ENCODE measurements at places on chromosomes 16 and 17. TPM values are rescaled to one million over a fixed set of nuclear protein-coding genes. Genes with fewer than 3 reads are reported as not detected.

The SBK1 gene
- total RNA-seq = not detected

The SOX15 gene
- total RNA-seq = 0.11 TPM

The DBNDD1 gene
- total RNA-seq = 0.97 TPM

The SCO1 gene
- total RNA-seq = 23.9 TPM

The KCNH4 gene
- not detected for total RNA-seq

The WNT9B gene
- total RNA-seq = 0.97 TPM

The CD300LG gene
- total RNA-seq = not detected

The NKIRAS2 gene
- 23.5 TPM for total RNA-seq

The LGALS9B gene
- total RNA-seq = not detected

The CA5A gene
- not detected for total RNA-seq

The KCNAB3 gene
- 0.52 TPM for total RNA-seq

The SLC16A5 gene
- 15.5 TPM for total RNA-seq

The HEXD gene
- total RNA-seq = 13.2 TPM

The CIAPIN1 gene
- total RNA-seq = 42.5 TPM

The MMP25 gene
- not detected for total RNA-seq

The MYCBPAP gene
- total RNA-seq = 1.8 TPM

The DYNLRB2 gene
- total RNA-seq = 1.1 TPM

The PRAC1 gene
- total RNA-seq = not detected

The CAPNS2 gene
- 0.65 TPM for total RNA-seq

The KRTAP2-3 gene
- 0.26 TPM for total RNA-seq

The EVPLL gene
- total RNA-seq = not detected

The SLC6A2 gene
- not detected for total RNA-seq

The GRIN2A gene
- under 0.01 TPM for total RNA-seq

The TMEM238L gene
- total RNA-seq = not detected

The OR1A2 gene
- total RNA-seq = not detected

The CCL7 gene
- 3.9 TPM for total RNA-seq

Measured in articular chondrocyte of knee joint (primary cell).